ENCODE measurements at places on chromosomes 5 and 9. TPM values are rescaled to one million over a fixed set of nuclear protein-coding genes. Genes with fewer than 3 reads are reported as not detected.

UGT3A1 gene
- not detected for total RNA-seq

TSSK1B gene
- total RNA-seq, result 0.14 TPM

NME5 gene
- not detected for total RNA-seq

TEX48 gene
- total RNA-seq, result not detected

SV2C gene
- total RNA-seq, result 0.11 TPM

- DNase-seq, result peak; percentile 91
Measured at GRCh38 chr5:96146675-96147074, 185.0 kb upstream of the ELL2 start.

- DNase-seq, result no peak
Measured at GRCh38 chr9:107963246-107963645, 473.7 kb upstream of the KLF4 start.

GRCh38 chr5:112921026-112921832 is 798 bp downstream of the REEP5 start:
- DNase-seq, result peak; percentile 32

GRCh38 chr9:90818279-90818678 is 16.7 kb downstream of the SYK start:
- DNase-seq, result no peak

DNA sequence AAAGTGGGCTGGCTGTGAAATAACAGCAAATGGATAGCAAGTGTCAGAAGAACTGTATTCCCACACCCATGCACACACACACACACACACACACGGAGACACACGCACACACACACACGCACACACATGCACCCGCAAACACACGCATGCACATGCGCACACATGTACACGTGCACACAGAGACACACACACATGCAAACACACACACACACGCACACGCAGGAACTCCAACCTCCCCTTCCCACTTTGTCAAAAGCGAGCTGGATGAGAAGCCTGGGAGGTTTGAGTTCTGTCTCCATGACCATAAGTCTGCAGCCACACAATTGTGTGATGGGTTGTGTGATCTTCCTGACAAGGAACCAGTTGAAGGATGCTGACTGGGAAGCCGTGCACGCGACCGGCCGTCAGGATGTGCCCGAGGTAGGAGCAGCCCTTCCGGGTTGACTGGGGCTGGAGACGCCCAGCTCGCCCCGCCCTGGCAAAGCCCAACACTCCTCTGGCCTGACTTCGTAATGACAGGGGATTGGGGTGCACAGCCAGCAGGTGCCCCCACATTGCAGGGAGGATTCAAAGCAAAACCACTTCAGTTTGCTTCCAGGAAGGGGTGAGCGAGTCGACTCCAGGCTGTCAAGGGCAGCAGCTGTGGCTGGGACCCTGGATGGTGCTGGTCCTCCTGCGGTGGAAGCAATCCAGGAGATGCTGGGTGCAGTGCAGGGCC is 29.3 kb upstream of the NKD2 start:
- no peak for DNase-seq

GRCh38 chr5:138289296-138289695 is 14.9 kb upstream of the GFRA3 start:
- no peak for DNase-seq

DNA sequence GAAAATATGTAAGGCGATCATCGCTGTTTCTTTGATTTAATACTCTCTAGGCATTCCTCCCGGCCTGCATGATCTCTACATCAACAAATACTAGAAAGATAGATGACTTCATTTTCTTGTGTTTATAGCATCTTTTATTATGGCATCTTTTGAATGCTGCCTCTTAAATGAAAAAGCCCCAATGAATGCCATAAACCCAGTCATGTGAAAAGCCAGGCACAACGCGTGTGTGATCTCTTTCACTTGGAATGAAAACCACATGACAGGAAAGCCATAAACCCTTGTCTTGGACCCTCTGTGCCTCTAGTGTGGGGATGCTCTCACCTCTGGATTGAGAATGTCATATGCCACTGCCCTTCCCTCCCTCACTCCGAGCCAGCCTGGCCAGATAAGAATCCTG is 476.2 kb downstream of the SEMA5A start:
- DNase-seq, result no peak

DNA sequence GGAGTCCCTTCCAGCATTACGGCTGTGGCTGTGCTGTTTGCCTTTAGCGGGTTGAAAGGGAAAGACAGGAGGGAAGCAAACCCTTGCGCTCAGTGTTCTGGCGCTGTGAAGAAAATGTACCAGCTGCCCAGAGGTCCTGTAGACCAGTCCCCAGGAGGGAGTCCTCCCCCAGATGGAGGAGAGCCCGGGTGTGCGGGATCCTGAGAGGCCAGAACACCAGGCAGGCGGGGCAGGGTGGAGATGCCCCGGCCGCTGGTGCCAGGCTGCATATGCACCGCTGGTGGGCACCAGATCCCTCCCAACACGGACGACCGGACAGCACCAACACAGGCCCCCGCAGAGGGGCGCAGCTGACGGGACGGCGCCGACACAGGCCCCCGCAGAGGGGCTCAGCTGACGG is 37.2 kb upstream of the SLC9A3 start:
- no peak for DNase-seq

DNA sequence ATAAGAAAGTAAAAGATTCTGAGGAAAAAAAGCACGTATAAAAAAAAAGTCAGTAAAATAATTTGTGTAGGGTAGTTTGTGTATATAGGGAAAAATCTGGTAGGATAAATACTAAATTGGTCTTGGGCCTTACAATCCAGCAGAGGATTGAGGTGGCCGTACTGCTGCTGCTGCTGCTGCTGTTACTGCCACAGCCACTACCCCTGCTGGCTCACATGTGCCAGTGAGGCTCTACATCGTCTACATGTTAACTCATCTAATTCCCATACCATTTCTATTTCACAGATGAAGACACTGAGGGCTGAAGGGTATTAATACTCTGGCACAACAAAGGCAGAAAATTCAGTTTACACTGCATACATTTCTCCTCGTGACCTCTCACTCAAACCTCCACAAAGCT is 928.5 kb downstream of the TLE4 start:
- no peak for DNase-seq

- DNase-seq, result no peak
Measured at GRCh38 chr5:159018855-159019254, 80.9 kb downstream of the EBF1 start.

- no peak for DNase-seq
Measured at GRCh38 chr5:177234841-177235240, 68.7 kb downstream of the RAB24 start.

DNA sequence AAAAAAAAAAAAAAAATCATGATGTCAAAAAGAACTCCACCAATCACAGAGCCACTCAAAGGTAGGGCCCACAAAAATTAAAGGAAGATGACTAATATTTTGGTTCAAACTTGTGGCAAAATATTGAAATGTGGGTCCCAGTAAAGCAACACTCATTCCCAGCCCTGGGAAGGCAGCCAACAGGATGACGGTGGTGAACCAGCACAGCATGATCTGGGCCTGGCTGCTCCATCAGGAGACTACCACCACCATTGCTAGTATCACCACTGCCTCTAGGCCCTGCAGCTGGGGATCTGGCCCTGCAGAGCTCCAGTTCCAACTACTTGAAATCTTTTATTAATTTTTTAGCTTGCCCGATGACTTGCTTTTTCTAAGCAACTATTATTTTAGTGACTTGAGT is 206.8 kb upstream of the ITGA1 start:
- DNase-seq, result peak; percentile 38

GRCh38 chr9:76150013-76150412 is 244.2 kb downstream of the RFK start:
- no peak for DNase-seq

GRCh38 chr9:93644397-93645088 is 68.2 kb downstream of the PHF2 start:
- no peak for DNase-seq

- DNase-seq, result no peak
Measured at GRCh38 chr5:101018299-101018698, 115.2 kb upstream of the ST8SIA4 start.

Measured in foreskin keratinocyte (primary cell).